ENCODE measurements at places on chromosomes 6 and 20.

DNA sequence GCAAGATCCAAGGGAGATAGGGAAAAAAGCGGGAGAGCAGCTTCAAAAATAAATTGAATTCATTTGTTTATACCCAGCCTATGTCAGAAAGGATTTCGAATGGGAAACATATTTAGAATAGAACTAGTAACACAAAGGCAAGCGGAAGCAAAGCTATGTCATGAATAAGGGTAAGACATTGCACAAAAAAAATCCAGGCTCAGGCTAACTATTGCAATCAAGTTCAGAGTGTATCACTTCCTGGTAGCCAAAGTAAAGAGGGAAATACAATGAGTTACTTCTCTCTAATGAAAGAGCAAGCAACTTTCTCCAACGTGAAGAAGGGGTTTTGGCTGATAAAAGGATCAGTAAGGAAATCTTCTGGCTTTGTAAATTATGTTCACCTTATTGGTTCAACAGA is 212.8 kb downstream of the ZMYND8 start:
- DNase-seq: no peak

DNA sequence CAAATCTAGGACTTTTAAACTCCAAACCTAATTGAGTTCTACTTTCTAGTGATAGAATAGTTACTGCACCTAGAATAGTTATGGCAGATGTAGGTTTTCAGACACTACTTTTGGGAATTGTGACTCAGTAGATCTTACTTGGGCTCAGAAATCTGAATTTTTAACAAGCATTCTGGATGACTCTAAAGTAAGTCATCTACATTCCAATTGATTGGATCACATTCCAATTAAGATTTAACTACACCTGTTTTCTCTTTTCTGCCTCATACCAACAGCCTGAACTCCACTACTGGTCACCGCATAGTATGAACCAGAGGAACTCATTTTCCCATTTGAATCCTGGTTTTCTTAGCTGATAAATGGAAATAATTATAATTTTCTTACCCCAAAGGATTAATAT is 49.5 kb upstream of the TFAP2D start:
- no peak for DNase-seq

- DNase-seq: no peak
Observed at GRCh38 chr6:3367630-3368029, 89.2 kb downstream of the SLC22A23 start.

GRCh38 chr6:28402197-28402596 is 2.6 kb upstream of the ZSCAN12 start:
- no peak for DNase-seq

DNA sequence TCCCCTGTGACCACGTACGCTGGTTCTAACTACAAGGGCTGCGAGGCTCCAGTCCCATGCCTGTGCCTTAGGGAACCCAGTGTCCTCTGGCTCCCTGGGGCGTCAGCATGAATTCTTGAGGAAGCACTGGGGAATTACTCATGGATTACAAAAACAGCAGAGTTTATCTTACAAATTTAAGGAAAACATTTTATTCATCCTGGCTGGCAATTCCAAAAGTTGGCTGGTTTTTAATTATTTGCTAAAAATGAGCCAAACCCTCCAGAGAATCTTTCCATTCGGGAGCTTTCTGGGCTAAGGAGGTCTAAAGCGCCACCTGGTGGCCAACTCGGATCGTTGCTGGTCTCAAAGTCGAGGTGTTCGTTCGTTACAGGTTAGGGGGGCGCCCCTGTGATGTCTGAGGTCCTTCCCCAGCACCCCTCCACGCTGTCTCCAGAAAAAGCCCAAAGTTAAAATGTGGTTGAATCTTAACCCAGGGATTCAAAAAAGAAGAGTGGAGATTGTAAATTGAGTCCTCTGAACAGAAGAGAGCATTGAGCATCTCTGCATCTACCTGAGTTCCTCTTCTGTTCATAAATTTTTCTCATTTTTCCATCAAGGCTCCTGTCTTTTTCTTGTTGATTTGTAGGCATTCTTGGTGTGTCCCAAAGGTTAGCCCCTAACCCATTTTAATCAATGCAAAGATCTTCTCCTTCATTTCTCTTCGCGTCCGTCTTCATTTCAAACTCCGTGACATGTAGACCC is 99.4 kb downstream of the BFSP1 start:
- DNase-seq: peak; percentile 44

GRCh38 chr20:60513141-60513540 is 554.9 kb downstream of the CDH26 start:
- DNase-seq: no peak

DNA sequence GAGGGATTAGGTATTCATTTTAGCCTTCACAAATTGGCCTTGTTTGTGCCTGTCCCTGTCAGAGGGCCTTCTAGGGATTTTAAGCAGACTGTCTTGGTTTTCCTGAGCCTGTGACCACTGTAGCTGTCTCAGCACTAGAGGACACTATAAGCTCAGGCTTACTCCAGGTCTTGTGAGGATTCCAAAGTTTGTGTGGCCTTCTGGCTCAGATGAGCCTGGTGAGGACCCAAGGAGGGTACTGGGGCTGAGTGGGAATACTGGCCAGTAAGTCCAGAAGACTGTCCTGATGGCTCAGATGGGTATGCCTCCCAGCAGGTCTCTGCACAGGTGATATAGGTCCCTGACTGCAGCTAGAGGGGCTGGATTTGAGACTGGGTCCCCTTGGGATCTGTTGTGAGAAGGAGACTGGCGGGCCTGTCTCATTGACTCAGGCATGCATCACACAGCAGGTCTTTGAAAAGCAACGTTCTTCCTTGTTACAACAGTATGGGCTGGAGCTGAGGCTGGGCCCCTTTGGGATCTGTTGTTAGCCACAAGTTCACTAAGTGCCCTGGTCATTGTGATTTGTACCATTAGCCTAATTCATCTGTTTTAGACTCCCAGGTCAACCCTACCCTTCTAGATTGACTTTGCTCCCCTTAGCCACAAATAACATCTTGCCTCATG is 26.3 kb upstream of the TFB1M start:
- no peak for DNase-seq
